ENCODE measurements at places on chromosomes 7 and 10.
A peak's percentile ranks its signal among the peaks of the same experiment; 100 is the strongest.

- no peak for DNase-seq
Measured at GRCh38 chr10:99906470-99906869, 103.3 kb downstream of the DNMBP start.

DNA sequence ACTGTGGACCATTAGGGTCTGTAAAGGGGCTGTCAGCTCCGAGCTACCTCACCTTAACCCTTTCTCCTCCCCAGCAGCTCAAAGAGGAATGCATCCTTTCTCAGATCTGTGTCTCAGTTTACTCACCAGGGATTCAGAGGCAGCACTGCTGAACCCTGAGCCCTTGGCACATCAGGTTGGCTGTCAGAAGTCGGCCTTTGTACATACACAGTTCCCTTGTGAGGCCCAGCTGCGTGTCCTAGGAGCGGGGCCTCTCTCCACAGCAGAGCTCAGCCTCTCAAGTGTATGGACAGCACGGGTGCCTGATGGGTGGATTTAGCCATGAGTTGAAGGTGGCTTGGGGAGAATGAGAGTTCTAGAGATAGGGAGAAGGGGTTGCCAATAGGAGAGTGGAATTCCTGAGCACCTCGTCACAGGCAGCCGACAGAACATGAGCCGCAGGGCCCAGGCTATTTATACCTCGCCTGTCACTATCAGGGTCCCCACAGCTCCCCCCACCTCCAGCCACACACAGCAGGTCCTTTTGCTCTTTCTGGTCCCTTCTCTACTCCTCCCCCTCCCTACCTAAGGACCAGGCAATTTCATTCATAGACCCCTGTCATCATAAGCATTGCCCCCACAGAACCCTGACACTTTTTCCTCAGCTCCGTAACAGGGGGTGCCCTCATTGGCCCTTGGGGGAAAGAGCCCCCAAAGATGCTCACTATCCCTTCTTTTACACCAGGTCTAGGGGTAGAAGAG lies 2.1 kb upstream of the FLNC start:
- no peak for DNase-seq

DNA sequence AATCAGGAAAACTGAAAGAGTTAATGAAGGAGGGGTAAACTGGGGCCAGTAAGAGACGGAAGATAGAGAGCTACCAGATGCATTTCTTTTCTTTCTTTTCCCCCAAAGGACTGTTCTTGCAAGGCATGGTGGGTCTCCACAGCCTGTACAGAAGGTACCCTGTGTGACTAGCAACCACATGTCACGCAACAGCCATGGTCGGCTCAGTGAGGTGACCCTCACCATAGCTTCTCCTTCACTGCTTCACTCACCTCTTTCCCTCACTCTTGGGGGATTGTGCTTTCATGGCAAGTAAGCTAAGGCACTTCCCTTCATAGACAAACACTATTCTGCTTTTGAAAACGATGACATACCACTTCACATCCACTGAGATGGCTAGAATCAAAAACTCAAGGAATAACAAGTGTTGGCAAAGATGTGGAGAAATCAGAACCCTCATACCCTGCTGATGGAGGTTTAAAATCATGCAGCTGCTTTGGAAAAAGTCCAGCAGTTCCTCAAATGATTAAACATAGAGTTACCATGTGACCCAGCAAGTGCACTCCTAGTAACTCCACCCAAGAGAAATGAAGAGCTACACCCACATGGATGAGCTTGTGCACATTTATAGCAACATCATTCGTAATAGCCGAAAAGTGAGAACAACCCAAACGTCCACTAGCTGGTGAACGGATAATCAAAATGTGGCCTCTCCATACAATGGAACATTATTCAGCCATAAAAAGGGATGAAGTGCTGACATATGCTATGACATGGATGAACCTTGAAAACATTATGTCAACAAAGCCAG lies 3.8 kb upstream of the INSIG1 start:
- DNase-seq: no peak

GRCh38 chr10:107727767-107728317 lies 563.3 kb upstream of the SORCS1 start:
- DNase-seq: no peak

- no peak for DNase-seq
Measured at GRCh38 chr7:128829391-128830166, 627 bp upstream of the FLNC start.

GRCh38 chr7:50298811-50299562 lies 5.5 kb upstream of the IKZF1 start:
- no peak for DNase-seq

DNA sequence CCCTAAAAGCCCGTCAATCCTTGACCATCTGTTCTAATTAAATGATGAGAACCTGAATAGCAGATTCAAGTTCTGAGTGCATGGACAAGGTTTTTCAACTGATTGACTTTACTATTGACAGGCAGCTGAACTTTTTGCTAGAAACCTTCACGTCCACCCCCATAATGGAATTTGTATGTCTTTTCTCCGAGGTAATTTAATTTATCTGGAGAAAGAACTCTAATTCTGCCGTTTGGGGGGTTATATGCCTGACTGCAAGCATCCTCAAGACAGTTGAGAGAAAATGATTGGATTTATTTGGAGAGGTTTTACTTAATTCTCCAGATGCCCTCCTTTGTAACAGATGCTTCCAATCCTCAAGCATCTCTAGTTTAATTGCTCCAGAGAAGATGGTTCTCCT lies 1053.4 kb upstream of the AUTS2 start:
- DNase-seq: no peak

- DNase-seq: no peak
Measured at GRCh38 chr7:7438851-7439250, 96.8 kb downstream of the COL28A1 start.

DNA sequence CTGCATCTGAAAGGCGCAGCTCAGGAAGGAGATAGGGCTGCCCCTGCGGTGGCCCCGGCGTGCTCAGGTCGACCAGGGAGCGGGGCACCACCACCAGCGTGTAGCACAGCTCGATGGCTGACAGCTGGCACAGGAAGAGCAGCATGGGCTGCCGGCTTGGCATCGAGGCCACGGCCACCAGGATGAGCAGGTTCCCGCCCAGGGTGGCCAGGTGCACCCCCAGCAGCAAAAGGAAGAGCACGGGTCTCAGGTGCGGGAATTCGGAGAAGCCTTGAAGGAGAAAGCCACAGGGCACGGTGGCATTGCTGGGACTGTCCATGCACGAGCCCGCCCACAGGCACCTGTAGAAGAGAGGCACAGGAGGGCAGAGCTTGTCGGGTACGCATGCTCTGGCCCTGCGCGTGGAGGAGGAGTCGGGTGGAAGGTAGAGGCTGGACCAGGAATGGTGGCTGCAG lies 33.9 kb downstream of the TAS2R41 start:
- no peak for DNase-seq

DNA sequence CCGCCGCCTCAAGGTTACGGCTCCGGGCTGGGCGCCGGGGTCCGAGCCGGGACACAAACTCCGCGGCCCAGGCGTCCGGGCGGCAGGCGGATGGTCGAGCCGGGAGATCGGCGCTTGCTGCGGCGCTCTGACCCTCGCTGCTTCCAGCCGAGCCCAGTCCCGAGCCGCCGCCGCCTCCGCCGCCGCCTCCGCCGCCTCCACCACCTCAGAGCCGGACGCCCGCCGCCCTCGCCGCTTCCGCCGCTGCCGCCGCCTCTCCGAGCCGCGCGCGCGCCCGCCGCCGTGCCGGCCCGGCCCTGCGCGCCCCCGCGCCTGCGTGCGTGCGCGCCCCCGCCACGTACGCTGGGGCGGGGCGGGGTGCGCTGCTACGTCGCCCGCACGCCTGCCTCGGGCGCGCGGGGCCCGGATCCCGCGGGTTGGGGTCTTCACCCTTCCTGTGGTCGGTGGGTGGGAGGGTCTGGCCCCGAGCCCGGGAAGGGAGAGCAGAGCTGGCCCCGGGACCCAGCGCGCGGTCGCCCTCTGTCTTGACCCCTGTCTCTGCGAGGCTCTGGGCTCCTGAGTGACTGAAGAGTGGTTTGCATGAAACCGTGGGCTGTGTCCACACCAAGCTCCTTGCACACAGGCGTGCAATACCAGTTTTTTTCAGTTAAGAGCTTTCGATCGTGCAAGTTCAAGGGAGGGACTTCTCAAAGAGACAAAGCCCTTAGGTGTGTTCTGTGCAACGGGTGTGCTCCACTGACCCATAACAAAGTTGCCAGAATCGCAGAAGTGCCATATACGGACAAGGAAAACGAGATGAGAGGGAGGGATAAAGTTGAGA lies at the start of gene SMURF1:
Gene SMURF1, minus strand, starts transcription at position 256 of the 820 bp plus-strand sequence. CDS start 328 bp downstream, outside the sequence.
- peak; percentile 79 for DNase-seq

DNA sequence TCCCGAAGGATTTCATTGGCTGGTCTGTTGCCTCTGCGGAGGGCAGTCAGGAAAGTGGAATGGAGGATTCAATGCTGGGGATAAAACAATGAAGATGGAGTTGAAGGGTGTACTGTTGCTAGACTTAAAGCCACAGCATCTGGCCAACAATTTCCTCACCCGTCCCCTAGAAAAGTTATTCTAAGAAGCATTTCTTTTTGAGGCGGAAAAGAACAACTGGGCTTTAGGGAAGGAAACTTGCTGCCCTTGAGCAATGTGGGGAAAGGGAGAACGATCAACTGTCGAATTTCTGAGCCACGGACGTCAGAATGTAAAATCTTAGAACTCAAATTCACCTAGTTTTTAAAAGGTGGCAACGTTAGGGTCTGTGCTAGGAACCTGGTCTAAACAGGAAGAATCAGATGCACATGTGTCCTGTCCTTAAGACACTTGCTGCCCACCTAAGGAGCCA lies 664 bp downstream of the FMC1 start:
- no peak for DNase-seq

DNA sequence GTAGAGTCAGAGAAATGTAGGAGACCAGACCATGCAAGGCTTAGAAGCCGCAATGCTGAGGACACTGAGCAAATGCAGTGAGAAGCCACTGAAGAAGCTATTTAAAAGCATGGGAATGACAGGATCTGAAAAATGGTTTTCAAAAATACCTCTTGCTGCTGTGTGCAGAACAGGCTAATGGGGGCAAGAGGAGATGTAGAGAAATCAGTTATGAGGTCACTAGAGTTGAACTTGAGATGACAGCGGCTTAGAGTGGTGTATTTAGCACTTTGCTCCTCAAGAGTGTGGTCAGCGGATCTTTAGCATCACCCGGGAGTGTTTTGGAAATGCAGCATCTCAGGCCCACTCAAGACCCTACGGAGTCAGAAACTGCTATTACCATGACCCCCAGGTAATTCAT lies 48.8 kb downstream of the KIAA1549 start:
- DNase-seq: no peak

- DNase-seq: no peak
Measured at GRCh38 chr10:49015700-49016099, 76.1 kb upstream of the LRRC18 start.

DNA sequence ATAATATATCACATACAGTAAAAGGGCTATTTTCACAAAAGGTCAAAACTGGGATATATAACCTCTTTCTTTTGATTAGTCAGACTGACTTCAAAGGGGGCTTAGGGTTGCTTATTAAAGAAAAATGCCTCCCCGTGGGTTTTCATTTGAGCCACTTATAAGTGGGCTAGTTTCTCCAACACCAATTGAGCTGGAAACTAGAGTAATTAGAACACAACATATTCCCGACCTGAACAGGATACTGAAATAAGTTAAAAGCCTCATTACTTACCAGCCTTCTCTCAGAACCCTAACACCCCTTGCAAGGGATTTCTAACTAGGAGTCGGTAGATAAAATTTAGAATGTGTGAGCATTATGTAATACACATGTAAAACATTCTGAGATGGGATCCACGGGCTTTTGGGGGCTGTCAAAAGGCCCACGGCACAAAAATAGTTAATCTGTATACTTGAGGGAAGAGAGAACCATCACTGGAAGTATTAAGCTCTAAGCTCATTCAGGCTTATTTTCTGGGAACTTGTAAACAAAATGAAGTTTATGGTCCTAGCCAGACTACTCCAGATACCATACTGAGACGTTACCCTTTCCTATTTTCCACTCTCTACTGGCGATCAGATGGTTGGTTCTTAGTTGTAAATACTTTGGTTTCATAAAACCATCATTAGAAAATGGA lies 29.3 kb upstream of the KMT2E start:
- DNase-seq: no peak

- DNase-seq: no peak
Measured at GRCh38 chr7:113099284-113099919, 12.8 kb upstream of the GPR85 start.

DNA sequence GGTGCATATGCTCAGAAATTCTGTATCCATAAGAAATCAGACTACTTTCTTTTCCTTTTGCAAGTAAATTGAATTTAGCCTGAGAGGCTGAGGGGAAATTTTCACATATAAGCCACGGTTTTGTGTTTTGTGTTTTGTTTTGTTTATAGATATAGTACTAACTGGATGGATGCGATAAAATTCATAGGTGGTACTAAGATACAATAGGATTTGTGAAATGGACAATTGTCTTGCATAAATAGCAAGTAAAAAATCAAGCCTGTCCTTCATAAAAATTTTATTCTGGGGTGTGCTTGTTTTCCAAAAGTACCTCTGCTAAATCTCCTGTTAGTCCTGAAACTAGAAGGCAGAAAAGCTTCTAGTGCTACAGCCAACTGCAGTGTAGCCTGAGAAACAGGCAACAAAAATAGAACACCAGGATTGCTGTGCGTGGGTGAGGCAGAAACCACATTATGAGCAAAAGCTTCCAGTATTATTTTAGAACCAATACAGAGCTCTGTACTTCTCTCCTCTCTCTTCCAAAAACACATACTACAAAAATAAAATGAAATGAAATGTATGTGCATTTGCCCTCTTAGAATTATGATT lies 634 bp upstream of the HDAC9 start:
- no peak for DNase-seq

GRCh38 chr10:47207281-47207615 lies 92.7 kb upstream of the GDF10 start:
- DNase-seq: peak; percentile 4

DNA sequence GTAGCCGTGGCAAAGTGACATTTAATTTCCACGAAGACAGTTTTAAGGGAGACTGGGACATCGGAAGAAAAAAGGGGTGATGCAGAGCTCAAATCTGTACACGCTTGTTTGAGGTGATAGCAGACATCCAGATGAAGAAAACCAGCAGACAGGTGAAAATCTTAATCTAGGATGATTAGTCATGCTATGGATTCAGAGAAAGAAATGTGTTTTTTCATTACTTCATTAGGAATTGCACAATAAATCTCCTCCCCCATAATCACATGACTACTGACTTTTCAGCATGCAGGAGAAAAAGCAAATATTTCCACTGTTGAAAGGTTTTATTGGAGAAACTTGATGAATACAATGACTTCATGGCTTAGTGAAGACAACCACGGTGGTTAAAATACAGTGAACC lies 2.5 kb downstream of the NUDT5 start:
- DNase-seq: no peak

Data from liver (tissue), 10 donors.